ENCODE measurements at places on chromosomes 7 and 10.
A peak's percentile ranks its signal among the peaks of the same experiment; 100 is the strongest.

DNA sequence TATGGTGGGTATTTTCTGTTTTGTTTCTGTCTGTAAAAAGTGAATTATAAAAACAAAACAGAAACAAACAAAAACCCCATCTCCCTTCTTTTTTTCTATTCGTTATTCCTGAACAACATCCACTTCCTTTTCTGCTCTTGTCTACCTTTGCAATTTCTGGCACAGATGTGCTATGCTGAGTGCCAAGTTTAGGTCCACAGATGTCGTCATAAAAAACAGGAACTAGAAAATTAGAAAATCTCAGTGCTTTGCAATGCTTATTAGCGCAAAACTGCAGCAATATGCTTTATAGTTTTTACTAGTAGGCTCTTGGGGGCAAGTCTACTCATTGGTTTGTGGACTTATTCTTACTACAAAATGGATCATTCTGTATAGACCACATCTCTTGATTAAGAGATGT is 94.2 kb upstream of the PRKCQ start:
- DNase-seq: no peak

- DNase-seq: no peak
Measured at GRCh38 chr7:69836702-69837101, 238.4 kb downstream of the AUTS2 start.

- no peak for DNase-seq
Measured at GRCh38 chr7:146772601-146773000, 656.0 kb downstream of the CNTNAP2 start.

DNA sequence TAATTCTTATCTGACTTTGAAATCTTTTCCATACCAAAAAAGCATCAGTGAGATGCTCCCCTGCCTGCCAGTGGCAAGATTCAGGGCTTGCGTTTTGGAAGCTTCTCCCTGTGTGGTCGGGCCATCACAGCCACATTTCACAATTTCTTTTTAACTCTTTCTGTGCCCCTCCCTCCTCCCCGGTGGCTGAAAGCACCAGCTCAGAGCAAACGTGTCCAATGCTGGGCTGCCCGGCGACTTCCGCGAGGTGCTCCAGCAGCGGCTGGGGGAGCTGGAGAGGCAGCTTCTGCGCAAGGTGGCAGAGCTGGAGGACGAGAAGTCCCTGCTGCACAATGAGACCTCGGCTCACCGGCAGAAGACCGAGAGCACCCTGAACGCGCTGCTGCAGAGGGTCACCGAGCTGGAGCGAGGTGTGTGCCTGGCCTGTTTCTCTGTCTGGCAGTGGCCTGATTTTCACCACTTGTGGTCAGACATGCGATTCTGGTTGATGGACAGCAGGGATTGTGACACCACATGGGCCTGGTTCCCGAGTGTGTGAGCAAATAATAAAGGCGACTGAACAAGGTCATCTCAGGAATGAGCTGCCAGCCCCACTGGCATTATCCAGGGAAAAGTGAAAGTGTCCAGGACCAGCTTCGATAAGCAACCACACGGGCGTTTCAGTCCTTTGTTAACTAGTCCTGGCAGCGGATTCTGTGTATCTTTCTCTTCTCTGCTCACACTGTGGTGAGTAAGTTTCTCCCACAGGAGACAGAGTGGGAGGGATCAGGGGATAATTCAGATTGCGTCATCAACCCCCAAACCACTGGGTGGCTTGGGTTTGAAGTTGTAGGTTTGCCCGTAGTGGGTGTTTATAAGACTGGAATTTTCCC is 2.6 kb downstream of the NPTX2 start:
- peak; percentile 86 for DNase-seq

DNA sequence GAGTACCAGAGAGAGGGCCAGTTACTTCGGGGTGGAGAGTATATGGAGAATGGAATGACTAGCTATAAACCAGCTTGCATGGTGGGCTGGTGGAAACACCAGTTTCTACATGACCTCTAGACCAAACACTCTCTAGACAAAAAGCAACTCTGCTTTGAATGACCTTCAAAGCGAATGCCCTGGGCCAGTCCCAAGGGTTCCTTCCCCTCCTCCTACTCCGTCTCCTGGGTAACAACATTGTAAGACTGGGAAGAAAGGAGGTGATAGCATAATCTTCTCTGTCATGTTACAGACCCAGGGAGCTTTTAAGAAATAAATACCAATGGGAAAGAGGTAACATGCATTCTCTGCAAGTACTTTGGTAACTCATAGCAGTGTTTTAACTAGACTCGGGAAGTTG is 7.4 kb downstream of the HK1 start:
- no peak for DNase-seq

- DNase-seq: no peak
Measured at GRCh38 chr7:100874300-100874576, 665 bp upstream of the SRRT start.
